ENCODE measurements at places on chromosomes 3 and 15.

- H3K4me1 ChIP-seq: peaks cover 22% of the 10 kb centered on the region
- no peaks in the 10 kb centered on the region for H3K27me3 ChIP-seq
These were observed 65.5 kb upstream of the ROPN1 start for GRCh38 chr3:124057420-124057819.

DNA sequence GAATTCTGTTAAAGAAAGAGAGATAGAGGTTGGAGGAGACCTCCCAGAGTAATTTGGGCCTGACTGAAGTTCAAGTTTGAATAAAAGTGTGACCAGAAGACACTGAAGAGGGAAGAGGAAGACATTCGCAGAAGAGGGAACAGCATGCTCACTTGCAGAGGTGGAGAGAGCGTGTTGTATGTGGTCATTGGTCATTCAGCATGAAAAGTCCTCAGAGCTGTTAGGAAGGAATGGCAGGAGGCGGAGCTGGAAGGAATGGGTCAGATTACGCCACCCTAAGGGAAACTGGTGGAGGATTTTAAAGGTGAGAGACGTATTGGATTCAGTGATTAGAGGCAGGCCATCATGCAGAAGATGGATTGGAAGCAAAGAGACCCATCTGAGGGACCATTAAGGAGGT lies 41.6 kb downstream of the IQCH start:
- H3K4me3 ChIP-seq: no peak overlapping the region
- H3K27me3 ChIP-seq: no peaks in the 10 kb centered on the region
- no peaks in the 10 kb centered on the region for H3K36me3 ChIP-seq
- H3K27ac ChIP-seq: peak overlapping the region; percentile 0
- H3K4me1 ChIP-seq: no peaks in the 10 kb centered on the region

- H3K27me3 ChIP-seq: no peaks in the 10 kb centered on the region
- DNase-seq: no peak
- H3K27ac ChIP-seq: peak overlapping the region; percentile 39
These were observed 63.9 kb upstream of the RGMA start for GRCh38 chr15:93152951-93153350.

- H3K27ac ChIP-seq: no peak overlapping the region
- H3K4me3 ChIP-seq: no peak overlapping the region
- no peaks in the 10 kb centered on the region for H3K36me3 ChIP-seq
- DNase-seq: no peak
- H3K27me3 ChIP-seq: no peaks in the 10 kb centered on the region
These were observed 67.8 kb downstream of the FMN1 start for GRCh38 chr15:33126559-33127290.

DNA sequence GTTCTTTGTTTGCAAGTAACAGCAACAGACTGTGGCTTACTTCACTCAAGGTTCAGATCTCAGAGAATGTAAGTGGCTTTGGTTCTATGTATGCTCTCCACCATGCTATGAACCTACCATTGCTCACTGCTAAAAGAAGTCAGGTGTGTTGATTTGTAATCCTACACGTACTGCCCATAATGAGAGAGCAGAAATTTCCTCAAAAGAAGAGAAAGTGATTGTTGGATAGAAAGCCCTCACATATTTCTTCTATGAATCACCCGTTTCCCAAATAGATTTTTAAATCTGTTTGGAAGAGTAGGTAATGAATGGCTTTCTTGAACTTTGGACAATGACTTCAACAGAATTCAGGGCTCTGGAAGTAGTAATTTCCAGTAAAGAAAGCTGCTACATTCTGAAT lies 565.4 kb downstream of the ROBO2 start:
- H3K4me3 ChIP-seq: no peak overlapping the region
- no peaks in the 10 kb centered on the region for H3K27me3 ChIP-seq
- DNase-seq: no peak

DNA sequence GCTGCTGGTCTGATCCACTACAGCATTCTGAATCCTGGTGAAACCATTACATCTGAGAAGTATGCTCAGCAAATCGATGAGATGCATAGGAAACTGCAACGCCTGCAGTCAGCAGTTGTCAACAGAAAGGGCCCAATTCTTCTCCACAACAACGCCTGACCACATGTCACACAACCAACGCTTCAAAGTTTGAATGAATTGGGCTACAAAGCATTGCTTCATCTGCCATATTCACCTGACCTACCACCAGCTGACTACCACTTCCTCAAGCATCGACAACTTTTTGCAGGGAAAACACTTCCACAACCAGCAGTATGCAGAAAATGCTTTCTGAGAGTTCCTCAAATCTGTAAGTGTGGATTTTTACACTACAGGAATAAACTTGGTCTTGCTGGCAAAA lies 54.7 kb upstream of the C2CD4B start:
- peaks cover 3% of the 10 kb centered on the region for H3K27me3 ChIP-seq
- H3K36me3 ChIP-seq: peaks cover 5% of the 10 kb centered on the region
- H3K27ac ChIP-seq: no peak overlapping the region
- no peak for DNase-seq
- no peak overlapping the region for H3K4me3 ChIP-seq

GRCh38 chr3:179432021-179432420 lies 19.2 kb downstream of the GNB4 start:
- H3K27ac ChIP-seq: no peak overlapping the region
- no peaks in the 10 kb centered on the region for H3K36me3 ChIP-seq
- no peaks in the 10 kb centered on the region for H3K27me3 ChIP-seq
- DNase-seq: no peak
- H3K4me1 ChIP-seq: peaks cover 20% of the 10 kb centered on the region

DNA sequence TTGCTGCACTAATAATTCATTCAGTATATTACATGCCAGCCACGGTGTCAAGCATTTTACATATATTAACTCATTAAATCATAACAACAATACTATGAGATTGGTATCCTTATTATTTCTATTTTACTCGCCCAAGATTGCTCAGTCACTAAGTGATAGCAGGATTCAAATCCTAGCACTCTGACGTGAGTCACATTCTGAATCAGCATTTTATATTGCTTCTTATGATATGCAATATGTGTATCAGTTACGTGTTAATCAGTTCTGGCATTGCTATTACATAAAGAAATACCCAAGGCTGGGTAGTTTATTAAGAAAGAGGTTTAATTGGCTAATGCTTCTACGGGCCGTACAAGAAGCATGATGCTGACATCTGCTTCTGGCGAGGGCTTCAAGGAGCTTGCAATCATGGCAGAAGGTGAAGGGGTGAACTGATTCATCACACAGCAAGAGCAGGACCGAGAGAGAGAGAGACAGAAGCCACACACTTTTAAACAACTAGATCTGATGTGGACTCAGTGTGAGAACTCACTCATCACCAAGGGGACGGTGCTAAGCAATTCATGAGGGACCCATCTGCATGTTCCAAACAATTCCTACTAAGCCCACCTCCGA lies 166.5 kb upstream of the TMCO5A start:
- H3K4me3 ChIP-seq: no peak overlapping the region
- H3K4me1 ChIP-seq: no peaks in the 10 kb centered on the region
- H3K36me3 ChIP-seq: no peaks in the 10 kb centered on the region
- H3K27ac ChIP-seq: no peak overlapping the region
- no peaks in the 10 kb centered on the region for H3K27me3 ChIP-seq

DNA sequence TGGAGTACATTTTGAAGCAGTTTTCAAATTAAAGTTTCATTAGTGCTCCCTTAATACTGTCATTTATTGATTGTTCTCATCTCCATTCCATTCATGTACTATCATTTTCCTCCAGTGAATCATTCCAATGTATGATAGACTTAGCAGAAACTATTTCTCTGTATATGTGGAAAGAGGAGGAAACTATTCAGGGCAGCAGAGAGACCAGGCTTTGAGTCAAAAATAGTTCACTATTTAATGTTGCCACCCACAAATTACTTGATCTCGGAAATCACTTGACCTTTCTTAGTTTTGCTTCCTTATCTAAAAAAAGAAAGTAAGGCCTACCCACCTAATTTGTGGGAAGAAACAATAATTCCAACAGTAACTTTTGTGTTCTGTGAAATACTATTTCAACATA lies 610.5 kb upstream of the ZNF385D start:
- no peak overlapping the region for H3K4me3 ChIP-seq
- H3K36me3 ChIP-seq: no peaks in the 10 kb centered on the region
- H3K4me1 ChIP-seq: no peaks in the 10 kb centered on the region
- no peak overlapping the region for H3K27ac ChIP-seq
